Ovary (tissue), 10 donors: ENCODE measurements at places on chromosomes 2 and 18. TPM values are rescaled to one million over a fixed set of nuclear protein-coding genes. Genes with fewer than 3 reads are reported as not detected.

MOCOS gene
- total RNA-seq, result 31.9 TPM

AQP12A gene
- not detected for total RNA-seq

DES gene
- total RNA-seq, result 184 TPM

PRADC1 gene
- 11.5 TPM for total RNA-seq

DNA sequence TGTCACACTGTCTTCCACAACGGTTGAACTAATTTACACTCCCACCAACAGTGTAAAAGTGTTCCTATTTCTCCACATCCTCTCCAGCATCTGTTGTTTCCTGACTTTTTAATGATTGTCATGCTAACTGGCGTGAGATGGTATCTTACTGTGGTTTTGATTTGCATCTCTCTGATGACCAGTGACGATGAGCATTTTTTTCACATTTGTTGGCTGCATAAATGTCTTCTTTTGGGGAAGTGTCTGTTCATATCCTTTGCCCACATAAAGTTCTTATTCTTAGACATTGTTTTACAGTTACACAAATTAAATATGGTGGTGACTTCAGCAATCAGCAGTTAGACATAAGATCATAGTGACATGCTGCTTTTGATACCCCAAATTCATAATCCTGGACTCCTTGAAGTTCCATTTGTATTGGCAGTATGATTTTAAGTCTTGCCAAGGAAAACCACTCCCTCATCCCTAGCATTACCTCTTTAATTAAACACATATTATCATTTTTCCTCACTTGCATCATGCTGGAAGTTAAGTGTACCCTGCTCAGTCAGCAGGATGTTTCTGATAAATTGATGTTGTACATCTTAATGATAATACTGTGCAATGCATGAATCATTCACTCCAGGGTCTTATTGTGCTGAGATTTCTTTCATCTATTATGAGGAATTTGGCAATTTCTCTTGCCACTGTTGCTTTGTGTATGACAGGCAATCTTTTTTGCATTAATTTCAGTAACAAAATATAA lies 67.6 kb upstream of the STAT1 start:
- no peak for DNase-seq

GRCh38 chr2:715854-716560 lies 38.8 kb upstream of the TMEM18 start:
- DNase-seq, result no peak

DNA sequence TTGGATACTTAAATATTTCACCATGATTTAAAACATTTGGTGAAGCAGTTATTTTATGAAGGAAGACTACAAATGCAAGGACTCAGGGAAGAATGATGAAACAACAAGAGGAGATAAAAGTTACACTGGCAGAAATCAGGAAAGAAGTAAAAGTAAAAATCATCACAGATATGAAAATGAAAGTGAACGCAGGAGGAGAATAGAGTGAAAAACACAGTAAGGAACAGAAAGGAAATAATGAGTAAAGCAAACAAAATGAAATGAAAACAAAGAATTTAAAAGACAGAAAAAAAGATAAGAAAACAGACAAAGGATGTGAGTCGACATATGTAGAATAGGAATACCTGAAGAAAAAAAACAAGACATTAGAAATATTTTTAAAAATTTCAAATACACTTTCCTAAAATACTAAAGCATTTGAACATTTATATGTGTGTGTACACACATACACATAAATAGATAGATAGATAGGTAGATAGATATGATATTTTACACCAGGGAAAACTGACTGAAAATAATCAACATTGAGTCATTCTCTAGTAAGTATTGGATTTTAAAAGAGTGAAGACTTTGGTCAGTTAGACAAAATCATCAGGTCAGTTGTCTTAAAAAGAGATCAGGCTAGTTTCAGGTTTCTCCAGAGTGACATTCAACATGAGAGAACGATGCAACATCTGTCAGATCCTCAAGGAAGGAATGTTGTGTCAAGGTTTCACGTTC lies 12.1 kb upstream of the KDSR start:
- no peak for DNase-seq

- peak; percentile 41 for DNase-seq
These were observed 83.6 kb upstream of the CYP1B1 start for GRCh38 chr2:38159597-38159996.

GRCh38 chr18:76621782-76622495 lies 126.9 kb upstream of the ZNF516 start:
- no peak for DNase-seq

- DNase-seq, result no peak
These were observed 39.0 kb downstream of the TBC1D8 start for GRCh38 chr2:101111917-101112771.

GRCh38 chr18:25457601-25458000 lies 105.6 kb upstream of the ZNF521 start:
- DNase-seq, result no peak

GRCh38 chr18:76538846-76539245 lies 43.8 kb upstream of the ZNF516 start:
- peak; percentile 3 for DNase-seq

DNA sequence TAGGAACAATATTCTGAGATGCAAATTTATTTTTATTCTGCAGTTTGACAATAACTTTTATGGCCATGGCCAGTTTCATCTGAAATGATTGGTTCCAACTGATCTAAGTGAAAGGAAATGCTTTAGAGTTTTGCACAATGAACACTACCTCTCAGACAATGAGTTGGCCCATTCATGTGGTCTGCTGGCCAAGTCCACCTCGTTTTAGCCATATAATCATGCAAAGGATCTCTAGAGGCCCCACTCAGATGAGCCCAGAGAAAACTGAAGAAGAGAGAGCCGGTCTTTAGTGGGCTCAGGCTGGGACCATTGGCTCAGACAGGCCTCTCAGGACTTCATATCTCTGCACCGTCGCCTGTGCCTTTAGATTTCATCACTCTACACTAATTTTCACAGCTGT lies 254.7 kb downstream of the MREG start:
- no peak for DNase-seq
